ENCODE measurements at places on chromosomes 16 and 17.
A peak's percentile ranks its signal among the peaks of the same experiment; 100 is the strongest.

DNA sequence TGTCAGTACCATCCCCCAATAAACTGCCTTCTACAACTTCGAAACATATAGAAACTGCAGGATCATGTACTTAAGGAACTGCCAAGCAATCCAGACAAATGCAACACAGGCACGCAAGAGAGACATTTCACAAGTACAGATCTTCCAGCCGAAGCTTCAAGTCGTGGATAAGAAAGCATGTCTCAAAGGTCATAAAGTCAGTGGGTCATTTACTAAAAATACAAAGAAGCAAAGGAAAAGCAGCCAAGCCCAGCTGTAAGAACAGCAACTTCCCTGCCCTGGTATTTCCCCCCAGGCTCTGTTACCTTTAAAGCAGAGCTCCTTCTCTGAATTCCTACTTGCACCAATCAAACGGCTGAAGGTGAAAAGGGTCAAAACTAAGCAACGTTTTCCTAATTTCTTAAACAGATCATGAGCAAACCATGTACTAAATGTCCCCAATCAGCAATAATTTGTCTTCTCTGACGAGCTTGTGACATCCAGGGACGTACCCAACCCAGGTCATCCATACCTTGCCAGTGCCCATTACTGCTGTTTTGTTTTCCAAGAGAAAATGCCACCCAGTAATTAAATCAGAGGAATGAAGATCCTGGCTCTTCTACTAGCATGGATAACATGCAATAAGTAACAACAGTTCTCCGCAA is 1.7 kb downstream of the AKTIP start:
- no peak for DNase-seq

GRCh38 chr17:78921437-78921971 is 3.7 kb downstream of the TIMP2 start:
- DNase-seq: no peak

GRCh38 chr17:57488856-57489255 is 232.5 kb downstream of the MSI2 start:
- DNase-seq: no peak

DNA sequence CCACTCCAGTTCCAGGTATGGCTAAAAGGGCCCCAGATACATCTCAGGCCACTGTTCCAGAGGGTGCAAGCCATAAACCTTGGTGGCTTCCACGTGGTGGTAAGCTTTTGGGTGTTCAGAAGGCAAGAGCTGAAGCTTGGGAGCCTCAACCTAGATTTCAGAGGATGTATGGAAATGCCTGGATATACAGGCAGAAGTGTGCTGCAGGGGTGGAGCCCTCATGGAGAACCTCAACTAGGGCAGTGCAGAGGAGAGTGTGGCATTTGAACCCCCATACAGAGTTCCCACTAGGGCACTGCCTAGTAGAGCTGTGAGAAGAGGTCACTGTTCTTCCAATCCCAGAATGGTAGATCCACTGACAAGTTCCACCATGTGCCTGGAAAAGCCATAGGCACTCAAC is 267.3 kb downstream of the SLC39A11 start:
- DNase-seq: no peak

DNA sequence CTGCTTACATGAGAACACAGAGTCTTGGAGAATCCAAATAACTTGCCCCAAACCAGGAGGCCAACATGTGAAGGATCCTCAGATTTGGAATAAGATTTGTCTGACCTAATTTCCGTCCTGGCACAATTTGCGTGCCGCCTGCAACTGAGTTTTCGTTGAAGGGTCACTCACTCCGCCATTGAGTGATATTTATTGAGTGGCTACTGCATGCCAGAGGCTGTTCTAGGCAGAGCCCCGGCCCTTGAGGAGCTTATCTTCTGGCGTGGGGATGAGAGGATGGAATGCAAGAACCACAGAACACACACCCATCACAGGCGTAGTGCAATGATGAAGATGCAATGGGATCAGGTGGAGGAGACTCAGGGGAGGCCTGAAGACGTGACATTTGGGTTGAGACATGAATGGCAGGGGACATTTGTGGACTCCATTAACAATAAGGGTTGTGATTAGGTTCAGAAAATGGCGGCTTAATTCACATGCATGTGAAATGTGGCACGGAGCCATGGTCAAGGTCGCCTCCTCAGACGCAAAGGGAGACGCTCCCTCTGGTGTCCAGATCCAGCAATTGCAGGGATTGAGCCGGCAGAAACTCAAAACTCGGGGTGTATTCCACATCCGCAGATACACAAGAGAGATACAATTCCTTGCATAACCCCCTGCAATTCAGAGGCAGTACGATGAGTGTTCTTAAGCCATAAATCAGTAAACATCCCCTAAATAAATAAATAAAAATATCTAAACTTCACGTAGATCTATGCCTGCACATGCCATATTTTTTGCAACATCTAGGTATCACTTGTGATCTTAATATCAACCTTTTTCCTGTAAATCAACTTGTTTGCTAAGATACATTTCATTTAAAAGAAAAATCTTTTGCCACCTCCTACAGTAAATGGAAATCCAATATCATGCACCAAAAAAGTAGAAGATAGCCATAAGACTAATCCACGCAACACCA is 57.9 kb upstream of the CACNG4 start:
- DNase-seq: no peak

DNA sequence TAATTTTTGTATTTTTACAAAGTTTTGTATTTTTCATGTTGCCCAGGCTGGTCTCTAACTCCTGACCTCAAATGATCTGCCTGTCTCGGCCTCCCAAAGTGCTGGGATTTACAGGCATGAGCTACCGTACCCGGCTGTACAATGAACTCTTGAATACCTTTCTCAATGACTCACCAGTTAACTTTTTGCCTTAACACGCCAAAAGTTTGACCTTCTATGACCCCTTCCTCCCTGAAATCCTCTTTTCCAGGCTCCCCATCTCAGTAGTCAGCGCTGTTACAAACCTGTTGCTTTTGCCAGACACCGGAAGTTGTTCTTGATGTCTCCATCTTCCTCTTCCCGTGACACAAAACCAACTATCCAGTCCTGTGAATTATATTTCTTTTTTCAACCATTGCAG is 158.1 kb upstream of the ASIC2 start:
- DNase-seq: no peak

- DNase-seq: no peak
These were observed 4.1 kb downstream of the CORO1A start for GRCh38 chr16:30187556-30187865.

DNA sequence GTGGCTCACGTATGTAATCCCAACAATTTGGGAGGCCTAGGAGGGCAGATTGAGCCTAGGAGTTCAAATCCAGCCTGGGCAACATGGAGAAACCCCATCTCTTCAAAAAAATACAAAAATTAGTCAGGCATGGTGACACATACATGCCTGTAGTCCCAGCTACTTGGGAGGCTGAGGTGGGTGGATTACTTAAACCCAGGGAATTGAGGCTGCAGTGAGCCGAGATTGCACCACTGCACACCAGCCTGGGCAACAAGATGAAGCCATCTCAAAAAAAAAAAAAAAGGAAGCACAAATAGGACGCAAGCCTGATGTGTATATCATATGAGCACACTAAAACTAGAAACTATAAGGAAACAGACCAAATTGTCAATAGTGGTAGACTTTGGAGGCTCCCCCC is 17.1 kb upstream of the FLCN start:
- no peak for DNase-seq

GRCh38 chr17:31609331-31609730 is 217.9 kb downstream of the RAB11FIP4 start:
- no peak for DNase-seq

- no peak for DNase-seq
These were observed 71.9 kb downstream of the RBBP6 start for GRCh38 chr16:24611310-24611709.

GRCh38 chr17:56913000-56913311 is 893 bp downstream of the TRIM25 start:
- DNase-seq: no peak

GRCh38 chr16:83273504-83274173 is 534.1 kb upstream of the HSBP1 start:
- no peak for DNase-seq

DNA sequence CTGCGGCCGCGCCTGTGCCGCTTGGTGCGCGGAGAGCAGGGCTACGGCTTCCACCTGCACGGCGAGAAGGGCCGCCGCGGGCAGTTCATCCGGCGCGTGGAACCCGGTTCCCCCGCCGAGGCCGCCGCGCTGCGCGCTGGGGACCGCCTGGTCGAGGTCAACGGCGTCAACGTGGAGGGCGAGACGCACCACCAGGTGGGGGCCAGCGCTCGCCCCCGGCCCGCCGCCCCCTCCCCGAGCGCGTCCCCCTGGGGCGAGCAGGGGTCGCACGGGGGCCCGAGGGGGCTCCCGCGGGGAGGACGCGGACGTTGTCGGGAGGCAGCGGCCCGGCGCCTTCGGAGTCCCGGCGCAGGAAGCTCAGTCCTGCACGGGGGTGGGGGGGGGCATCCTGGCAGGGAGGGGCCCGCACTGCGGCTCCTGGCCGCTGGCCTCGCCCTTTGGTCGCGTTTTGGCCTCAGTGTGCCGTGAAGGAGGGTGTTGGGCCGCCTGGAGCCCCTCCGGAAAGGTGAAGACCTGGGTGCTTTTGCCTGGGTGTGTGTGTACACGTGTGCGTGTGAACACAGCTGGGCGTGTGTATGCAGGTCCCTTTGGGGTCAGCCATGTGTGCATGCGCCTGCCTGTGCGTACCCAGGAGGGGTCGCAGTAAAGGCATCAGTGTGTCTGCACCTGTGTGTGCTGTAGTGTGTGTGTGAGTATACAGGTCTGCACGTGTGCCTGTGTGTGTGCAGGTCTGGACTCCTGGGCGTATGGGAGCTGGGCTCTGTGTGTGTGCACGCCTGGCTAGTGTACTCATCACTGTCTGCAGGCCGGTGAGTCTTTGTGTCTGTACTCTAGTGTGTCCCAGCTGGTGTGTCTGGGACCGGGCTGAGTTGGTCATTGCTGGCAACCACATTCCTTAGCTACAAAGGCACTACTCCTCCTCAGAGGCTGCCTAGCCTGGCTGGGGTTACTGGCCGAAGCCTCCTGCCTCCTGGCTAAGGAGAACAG is 615 bp downstream of the NHERF2 start:
- DNase-seq: no peak

DNA sequence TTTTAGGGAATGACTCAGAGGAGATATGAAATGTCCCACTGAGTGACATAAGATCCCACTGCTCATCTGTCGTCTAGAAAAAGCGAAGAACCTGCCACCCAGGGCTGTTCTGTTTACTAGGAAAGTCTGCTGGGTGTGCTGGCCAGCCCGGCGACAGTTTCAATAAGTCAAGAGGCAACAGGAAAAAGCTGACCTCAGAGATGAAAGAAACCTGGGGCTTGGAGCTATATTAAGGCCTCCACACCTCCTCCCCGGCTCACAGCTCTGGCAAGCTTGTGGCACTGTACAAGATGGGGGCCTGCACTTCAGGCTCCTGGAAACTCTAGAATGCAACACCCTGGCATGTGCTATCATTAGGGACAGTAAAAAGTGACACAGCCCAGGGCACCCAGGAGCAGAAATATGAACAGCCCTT is 10.6 kb downstream of the ZFHX3 start:
- DNase-seq: no peak

- no peak for DNase-seq
These were observed 4.4 kb downstream of the FDXR start for GRCh38 chr17:74868251-74868907.

DNA sequence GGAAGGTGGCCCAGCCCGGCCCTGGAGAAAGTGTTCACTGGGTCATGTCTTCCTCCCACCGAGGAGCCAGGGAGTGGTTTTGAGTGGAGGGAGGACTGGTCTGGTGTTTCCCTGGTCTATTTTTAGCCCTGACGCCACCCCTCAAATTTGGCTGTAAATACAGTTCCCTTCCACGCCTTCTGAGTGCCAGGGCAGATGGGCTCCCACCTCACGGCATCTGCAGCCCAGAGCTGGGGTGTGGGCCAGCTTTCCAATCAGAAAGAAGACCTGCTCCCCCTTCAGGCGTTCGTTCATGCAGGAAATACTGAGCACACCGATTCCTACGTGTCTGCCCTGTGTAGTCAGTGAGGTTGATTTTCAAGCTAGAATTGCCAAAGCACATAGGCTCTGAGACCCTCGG is 53.7 kb downstream of the SNX20 start:
- no peak for DNase-seq

GRCh38 chr17:48492401-48493298 is 38.2 kb downstream of the HOXB1 start:
- DNase-seq: peak; percentile 23

DNA sequence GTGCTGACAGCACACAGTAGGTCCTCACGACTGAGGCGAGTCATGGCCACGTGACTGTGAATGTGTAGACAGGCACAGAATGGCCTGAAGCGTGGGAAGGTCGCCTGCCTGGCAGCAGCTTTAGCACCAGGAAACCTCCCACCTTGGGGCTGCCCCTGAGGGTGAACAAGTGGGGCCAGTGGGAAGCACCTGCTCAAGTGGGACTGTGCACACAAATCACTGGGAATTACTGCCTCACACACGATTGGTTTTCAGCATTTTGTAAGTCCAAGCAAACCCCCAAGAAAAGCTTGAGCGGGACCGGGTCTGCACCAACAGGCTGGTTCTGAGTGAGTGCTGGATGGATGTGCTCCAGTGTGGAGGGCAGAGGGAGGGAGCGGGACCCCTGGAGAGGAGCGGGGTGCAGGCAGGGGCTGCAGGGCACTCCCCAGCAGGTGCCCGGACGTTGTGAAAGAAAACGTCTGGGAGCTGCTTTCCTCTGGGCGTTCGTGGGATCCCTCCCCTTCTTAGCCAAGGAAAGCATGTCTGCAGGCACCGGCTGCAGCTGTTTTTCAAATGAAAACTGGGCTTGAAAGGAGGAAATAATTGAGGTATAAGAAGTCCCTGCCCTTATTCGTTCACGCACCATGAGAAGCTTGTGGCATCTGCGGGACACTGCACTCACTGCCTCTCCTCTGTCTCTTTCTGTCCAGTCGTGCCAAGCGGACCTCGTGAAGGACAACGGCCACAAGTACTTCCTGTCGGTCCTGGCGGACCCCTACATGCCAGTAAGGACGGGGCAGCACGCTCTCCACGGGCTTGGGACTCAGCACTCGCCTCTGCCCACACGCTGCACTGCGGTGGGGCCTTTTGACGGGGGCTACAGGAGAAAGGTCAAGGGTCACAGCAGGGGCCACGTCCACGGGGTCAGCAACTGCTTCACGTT is 111.7 kb upstream of the CHMP6 start:
- DNase-seq: no peak

DNA sequence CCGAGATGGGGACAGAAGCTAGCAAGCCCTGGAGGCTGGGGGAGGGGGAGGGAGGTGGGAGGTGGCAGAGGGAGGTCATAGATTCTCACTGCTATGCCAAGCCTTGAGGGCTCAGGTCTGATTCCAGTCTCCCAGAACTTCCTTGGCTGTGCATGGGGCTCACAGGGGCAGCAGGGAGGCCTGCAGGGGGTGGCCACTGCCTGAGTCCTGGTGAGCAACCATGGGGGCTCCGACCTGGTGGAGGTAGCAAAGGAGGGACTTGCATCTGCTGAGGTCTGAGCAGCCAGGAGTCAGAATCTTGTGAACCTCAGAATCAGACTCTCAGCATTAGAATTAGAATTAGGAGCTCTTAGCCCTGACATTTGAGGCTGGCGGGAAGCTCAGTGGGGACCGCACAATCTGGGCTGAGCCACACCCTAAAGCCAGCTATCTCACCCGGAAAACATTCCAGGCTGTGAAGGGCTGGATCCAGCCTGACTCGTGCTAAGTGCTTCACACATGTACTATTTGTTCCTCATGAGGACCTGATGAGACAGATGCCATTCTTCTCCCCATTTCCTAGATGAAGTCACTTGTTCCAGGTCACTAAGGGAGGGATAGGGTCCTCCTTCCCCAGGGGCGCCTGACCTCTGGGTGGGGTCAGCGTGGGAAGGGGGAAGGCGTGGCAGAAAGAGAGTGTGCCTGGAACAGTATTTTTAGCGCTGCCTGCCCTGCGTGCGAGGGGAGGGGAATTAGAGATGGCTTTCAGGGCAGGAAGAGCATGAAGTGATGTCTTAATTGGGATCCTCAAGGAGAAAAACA is 17.3 kb upstream of the KCNJ12 start:
- DNase-seq: no peak
